ENCODE measurements at places on chromosomes 1 and 21.

DNA sequence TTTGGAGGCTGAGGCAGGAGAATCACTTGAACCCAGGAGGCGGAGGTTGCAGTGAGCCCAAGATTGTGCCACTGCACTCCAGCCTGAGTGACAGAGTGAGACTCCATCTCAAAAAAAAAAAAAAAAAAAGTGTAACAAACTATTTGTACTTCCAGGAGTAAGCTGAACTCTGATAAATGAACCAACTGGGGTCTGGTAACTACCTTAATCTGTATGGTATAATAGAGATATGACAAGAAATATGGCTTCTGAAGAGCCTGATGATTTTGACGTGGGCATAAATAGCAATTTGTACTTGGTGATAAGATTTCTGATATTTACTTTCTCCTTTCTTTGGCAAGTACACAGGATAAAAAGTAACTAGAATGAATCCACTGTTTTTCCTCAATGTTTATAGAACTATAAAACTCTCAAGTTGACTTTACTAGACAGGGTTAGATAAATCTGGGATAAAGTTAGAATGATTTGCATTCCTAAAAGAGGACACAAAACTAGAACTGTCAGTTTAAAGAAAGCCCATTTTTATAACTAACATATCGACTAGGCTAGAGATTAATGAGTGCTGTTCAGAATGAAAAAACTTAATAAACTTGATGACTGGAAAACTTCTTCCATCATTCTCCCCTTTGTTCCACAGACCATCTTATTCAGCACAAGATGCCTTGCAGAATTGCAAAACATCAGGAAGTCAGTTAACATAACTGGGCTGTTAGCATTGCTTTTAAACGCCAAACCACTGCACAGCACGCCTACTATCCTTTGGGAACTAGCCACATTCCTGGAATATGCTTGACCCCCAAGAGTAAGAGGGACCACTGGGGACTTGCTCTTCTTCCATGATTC, 51.5 kb upstream of the EDARADD start:
- DNase-seq, result no peak

DNA sequence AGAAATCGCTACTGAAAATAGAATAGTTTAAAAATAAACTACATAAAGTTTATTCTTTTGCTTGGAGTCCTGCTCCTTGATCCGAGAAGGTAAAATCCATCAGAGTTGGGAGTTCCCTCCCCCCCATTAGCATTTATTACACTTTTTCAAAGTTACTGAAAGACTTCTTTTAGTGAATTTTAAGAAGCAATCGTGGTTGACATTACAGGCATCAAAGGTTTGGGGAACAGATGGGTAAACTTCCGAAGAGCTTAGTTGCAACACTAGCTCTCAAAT, 31.0 kb upstream of the NFIA start:
- no peak for DNase-seq

- DNase-seq, result no peak
Observed at GRCh38 chr1:223234534-223234933, 91.5 kb upstream of the TLR5 start.

DNA sequence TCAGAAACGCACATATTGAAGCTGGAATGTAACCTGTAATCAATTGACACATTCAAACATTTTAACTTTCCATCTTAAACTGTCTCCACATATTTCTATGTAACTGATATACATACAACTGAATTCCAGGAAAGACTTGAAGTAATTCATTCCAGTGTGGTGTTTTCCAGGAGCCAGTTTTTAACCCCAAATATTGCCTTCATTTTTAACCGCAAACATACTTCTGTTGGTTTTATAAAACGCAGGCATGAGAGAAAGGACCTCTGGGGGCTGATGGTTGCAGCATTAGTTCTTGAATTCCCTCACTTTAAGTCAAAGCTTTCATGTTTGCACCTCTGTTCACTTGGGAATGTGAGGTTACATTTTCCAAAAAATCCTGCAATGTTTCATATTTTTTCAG, 204.1 kb downstream of the CRB1 start:
- DNase-seq, result no peak

DNA sequence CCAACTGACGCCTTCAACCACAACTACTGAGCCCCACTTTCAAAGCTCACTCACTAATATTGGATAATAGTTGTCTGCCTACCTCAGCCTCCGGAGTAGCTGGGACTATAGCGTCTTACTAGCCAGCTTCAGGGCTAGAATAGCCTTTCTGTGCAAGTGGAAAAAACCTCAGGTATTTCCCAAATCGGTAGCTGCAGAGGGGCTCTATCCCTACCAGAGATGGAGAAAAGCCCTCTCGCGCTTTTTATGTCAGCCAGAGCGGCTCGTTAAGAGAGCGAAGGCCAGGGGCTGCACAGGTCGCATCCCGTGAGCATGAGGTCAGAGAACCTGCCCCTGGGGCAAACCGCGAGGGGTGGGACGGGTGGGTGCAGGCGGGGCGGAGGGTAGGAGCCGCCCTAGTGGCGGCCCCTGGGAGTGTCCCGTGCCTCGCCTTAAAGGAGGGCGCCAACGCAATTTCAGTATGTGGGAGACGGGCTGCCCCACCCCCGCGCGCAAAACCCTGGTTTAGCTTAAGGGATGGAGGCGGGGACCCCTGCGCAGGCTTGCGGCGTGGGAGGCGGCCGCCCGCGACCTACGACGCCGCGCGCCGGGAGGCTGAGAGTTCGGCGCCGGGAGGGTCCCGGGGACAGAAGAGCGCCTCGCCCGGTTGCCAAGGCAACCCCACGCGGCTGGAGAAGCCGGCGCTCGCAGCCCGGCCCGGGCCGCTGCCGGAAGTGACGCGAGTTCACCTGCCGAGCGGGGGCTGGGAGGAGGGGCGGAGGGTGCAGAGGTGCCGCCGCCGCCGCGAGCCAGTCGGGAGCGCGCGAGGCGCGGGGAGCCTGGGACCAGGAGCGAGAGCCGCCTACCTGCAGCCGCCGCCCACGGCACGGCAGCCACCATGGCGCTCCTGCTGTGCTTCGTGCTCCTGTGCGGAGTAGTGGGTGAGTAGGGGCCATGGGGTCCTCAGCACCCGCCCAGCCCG, at the start of gene CXADR:
Gene CXADR, plus strand, starts transcription at position 791 of the 961 bp plus-strand sequence. Its CDS starts 87 bp downstream, at position 878.
- DNase-seq, result no peak

DNA sequence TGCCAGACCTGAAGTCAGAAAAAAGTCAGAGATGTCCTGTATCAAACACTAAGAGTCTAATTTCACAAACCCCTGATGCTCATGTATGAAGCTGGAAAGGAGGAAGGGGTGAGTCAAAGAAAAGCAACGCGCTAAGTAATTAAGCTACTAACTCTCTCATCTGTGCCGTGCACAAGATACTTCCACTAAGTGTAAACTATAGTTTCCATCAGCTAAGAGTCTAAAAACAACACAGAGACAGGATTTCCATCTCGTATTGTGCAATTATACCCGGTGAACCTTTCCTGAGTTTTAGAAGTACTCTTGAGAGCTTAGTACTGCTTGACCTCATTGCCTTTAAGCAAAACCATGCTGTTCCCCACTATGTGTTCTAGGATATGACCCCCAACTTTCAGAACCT, 19.0 kb downstream of the DNALI1 start:
- DNase-seq, result no peak

DNA sequence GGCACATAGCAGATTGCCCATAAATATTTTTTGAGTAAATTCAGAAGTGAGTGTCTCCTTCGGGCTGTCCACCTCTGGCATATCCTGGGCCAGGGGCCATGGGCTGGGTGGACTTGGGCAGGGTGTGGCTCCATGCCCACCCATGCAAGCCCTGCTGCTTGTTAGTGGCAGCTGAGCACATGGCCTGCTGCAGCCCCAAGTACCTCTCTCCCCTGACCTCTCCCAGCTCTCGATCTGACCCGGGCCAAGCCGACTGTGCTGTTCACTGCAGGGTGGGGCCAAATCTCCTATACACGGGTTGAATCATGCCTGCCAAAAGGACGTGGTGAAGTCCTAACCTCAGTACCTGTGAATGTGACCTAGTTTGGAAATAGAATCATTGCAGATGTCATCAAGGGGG, 132.5 kb upstream of the C1orf174 start:
- no peak for DNase-seq

GRCh38 chr1:228272831-228273571, 65.2 kb downstream of the OBSCN start:
- no peak for DNase-seq

DNA sequence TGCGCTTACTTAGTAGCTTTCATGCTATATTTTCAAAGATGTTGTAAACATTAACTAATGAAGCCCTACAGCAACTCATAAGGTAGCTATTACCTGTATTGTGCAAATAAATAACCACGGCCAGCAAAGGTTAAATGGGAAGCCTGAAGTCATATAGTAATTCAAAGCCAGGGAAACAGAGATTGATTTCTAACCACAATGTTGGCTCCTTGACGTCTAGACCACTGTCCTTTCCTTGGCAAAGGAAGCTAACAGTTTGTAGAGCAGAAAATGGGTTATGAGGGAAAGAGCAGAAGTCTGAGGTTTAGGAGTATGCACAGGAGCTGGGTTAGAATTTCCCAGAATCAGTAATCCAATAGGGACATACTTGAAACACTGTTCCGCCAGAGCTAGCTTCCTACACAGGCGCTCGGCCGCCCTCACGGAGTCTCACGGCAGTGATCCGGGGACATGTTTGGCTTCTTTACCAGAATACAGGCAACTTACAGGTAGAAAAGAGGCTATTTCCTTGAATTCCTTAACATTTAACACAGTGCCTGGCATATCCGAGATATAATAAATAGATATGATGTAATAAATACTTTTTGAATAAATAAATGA, 298.8 kb upstream of the LYPLAL1 start:
- no peak for DNase-seq

GRCh38 chr1:179754041-179754624, 11.0 kb downstream of the FAM163A start:
- DNase-seq, result peak; percentile 35

- DNase-seq, result no peak
Observed at GRCh38 chr1:211375146-211375818, 48.6 kb downstream of the TRAF5 start.

DNA sequence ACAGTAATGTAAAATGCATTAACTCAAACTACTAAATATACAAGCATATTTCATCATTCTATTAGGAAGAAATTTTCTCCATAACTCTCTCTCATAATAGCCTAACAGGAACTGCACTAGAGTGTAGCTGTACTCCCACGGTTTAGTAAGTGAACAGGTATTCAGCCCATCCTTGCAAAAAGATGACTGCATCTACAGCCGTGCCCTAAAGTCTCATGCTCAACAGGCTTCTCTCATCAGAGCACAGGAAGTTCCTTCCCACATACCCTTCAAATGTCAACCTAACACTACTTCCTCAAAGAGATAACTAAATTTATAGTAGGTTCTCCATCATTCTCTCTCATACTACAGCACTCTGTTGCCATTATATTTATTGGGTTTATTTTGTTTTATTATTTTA, 251.6 kb downstream of the AKT3 start:
- DNase-seq, result peak; percentile 23

DNA sequence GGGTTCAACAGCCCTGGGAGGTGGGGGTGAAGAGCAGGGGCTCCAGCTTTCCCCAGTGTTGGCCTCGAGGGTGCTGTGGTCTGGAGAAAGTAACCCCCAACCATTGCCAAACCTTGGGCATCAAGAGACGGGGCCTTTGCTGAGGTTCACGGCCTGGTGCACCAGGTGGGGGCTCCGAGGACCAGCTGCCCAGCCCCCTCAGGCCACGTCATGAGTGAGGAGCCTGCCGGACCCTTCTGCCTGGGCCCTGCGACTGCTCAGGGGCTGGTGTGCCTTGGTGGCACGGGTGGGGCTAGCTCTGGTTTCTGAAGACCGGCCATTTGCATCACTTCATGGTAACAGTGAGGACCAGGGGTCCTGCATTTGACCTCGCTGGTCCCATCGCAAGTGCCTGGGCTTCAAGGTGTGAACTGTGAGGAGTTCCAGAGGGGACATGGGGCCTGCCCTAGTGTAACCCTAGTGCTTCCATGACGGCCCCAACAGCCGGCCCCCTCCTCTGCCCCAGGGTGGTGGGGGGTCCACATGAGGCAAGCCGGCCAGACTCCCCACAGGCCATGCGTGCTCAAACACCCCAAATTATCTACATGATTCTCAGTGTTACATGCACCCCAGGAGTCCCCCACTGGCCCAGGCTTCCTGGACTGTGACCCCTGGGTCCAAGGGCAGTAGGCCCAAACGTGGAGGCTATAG, 13.5 kb downstream of the MORN1 start:
- DNase-seq, result no peak

GRCh38 chr1:177118901-177119300, 45.6 kb downstream of the ASTN1 start:
- DNase-seq, result no peak

- DNase-seq, result peak; percentile 91
Observed at GRCh38 chr1:2233997-2234761, 6.1 kb downstream of the SKI start.

- DNase-seq, result no peak
Observed at GRCh38 chr1:183841550-183841949, 36.6 kb downstream of the RGL1 start.

DNA sequence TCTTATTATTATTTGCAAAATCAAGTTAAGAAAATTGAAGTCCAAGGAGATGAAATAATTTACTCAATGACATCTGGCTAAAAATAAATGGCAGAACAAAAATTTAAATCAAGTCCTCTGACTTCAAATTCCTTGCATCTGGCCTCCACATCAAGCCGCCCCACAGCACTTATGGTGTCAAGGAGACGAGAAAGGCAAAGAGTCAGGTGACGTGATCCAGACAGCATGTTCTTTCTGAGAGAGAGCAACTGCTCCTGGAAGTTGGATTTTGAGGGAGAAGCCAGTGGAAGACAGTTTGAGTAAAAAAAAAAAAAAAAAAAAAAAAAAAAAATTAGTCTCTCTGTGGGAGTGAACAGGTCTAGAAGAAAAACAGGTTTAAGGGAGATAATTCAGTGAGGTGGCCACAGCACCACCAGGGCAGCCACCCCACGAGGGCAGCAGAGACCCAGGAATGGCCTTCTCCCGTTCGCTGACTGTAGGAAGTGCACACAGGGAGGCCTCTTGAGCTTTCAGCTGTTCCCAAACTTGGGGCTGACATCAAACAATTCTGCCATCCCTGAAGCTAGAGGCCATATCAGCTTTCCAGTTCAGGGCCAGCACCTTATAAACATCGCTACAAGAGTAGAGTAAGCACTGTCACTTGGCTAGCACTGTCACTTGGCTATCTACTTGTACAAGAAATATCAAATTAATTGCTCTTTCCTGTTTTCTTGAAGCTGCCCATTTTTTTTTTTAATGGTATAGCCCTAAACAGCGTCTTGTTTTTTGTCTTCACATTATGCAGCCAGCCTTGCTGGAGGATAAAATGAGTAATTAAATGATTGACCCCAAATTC, 7.8 kb downstream of the C1orf162 start:
- DNase-seq, result peak; percentile 54

GRCh38 chr1:223057569-223058093, 85.4 kb downstream of the TLR5 start:
- DNase-seq, result no peak
